ENCODE measurements at places on chromosomes 12 and 14.

DNA sequence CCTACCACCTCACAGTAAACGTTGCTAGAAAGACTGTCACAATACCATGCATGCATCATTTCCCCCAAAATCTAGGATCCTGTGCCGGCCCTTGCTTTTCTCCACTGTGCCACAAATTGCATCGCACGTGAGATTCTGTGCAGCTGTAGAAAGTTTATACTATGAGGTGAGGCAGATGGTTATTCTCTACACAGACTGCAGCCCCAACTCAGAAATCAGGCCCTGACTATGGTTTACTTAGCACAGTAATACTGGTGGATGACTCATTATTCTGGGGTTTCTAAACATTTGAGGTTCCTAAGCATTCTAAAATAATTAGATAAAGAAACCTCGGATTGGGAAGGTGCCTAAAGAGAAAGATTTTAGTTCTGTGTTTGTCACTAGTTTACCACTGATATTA, 163.8 kb upstream of the CCDC198 start:
- DNase-seq = no peak

- DNase-seq = no peak
Observed at GRCh38 chr12:113684908-113685782, 213.5 kb upstream of the LHX5 start.

GRCh38 chr12:106150555-106150954, 11.8 kb upstream of the NUAK1 start:
- DNase-seq = no peak

GRCh38 chr12:21527451-21528180, 1.5 kb downstream of the SPX start:
- DNase-seq = peak; percentile 6

DNA sequence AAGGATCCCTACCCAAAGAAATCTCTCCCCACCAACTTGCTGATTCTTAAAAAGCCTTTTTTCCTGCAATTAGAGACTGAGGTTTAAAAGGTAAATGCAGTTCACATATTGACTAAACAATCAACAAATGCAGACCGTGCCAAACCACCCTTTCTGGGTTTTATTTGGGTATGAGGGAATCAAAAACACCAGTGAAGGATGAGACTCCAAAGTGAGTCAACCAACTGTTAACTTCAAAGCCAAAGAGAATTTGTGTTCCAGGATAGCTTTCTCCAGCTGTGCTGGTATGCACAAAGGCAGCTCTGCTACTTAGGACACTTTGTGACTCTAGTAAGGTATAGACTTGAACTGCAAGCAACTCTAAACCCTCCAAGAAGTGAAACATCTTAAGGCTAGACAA, 39.4 kb downstream of the RPS29 start:
- DNase-seq = no peak

DNA sequence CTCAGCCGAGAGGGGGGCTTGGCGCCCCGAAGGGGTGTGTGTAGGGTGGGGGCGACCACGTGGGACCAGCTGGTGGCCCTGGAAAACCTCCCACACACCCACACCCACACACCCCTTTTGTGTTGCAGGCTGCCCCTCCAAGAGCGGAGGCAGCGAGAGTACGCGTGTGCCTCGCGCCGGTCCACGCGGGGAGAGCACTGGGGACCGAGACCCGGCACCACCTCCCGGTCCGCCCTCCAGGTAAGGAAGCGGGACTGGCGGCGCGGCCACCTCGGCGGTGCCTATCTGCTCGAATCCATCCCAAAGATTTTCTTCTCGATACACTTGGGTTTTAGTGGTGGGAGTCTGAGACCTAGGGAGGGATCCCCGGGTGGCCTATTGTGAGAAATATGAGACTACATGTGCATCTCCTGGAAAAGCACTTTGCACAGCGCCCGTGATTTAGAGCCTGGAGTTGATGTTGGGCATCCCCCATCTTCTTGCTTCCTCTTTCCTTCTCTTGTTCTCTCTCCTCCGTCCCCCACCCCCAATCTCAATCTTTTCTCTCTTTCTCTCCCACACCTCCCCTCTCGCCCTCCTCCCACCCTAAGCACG, 393 bp downstream of the SYT1 start:
- no peak for DNase-seq

DNA sequence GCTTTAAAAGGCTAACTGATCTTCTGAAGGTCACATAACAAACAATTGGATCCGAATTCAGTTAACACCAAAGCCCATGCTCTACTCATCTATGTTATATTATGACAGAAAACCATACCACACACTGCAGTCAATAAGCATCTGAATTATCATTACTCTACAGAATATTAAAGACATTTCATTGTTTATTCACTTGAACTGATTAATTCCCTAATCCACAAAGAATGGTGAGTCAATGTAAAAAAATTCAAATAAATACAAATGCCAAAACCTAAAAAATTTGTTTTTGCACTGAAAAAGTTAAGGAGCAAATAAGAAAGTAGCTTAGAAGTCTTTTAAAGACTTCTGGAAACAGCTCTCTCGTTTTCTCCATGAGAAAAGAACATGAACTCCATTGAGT, 13.7 kb downstream of the NID2 start:
- no peak for DNase-seq

DNA sequence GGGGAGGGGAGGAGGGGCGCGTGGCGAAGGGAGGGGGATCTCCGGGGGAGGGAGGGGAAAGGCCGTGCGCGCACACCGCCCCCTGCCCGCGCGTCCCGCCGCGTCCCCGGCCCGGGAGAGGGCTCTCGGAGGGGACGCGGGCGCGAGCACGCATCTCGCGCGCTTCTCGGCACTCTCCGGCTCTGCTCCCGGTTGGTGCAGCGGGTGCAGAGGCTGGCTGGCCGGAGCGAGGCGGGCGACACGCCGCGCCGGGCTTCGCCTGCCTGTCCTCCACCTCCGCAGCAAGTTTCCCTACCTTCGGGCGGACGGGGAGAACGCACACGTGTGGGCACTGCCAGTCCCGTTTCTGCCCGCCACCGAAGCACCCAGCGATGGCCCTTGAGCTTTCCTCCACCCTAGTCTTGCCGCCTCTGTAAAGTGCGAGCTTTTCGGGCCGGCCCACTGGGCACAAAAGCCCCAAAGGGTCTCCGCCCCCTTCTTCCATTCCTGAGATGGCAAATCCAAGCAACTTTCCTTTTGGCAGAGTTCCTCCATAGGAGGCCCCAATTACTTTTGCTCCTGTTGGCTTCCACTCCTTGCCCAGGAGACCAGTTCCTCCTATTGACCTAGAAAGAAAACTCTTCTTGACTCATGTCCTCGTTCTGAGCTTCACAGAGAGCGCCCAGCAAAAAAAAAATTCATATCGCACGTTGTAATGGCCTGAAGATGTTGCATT, 363 bp upstream of the CSAD start:
- DNase-seq = no peak

DNA sequence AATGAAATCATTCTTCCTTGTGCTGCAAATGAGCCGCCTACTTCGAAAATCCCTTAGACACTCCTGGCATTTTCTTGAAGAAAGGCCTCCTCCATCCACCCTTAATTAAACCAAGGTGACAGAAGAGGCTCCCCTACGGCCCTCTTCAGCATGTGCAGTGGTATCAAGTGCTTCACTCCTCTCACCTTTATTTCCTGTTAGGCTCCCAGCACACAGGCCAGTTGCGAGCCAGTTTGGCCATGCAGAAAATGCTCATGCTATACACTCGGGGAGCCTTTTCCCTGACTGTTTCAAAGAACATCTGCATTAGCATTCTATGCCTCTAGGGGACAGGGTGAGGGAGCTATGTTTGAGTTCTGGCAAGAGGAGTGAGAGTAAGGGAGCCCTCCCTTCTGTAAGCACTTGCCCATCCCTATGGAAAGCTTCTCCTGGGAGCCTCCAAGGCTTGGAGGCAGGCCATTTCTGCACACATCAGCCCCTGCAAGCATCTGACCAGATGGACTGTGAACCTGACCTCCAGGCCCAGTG, 291.5 kb downstream of the RPS29 start:
- no peak for DNase-seq

DNA sequence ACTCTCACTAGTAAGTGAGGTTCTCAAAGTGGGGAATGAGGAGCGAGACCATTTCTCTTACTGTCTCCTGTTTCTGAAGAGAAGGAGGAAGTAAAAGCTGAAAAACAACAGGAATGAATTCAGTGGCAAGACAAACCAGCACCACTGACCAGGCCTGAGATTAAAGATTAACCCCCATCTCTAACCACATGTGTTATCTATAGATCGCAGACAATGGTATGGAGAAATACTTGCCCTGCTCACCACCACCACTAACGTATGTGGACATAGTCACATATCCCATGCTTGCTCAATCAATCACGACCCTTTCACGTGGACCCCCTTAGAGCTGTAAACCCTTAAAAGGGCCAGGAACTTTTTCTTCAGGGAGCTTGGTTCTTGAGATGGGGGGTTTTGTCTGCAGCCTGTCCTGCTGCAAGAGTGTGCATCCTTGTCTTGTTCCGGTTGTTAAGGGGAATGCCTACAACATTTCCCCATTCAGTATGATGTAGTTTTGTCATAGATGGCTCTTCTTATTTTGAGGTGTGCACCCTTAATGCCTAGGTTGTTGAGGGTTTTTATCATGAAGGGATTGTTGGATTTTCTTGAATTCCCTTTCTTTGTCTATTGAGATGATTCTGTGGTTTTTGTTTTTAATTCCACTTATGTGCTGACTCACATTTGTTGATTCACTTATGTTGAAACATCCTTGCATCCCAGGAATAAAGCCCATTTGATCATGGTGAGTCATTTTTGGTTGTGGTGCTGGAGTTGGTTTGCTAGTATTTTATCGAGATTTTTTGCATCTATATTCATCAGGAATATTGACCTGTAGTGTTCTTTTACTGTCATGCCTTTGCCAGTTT, 698.8 kb upstream of the LMO3 start:
- no peak for DNase-seq

DNA sequence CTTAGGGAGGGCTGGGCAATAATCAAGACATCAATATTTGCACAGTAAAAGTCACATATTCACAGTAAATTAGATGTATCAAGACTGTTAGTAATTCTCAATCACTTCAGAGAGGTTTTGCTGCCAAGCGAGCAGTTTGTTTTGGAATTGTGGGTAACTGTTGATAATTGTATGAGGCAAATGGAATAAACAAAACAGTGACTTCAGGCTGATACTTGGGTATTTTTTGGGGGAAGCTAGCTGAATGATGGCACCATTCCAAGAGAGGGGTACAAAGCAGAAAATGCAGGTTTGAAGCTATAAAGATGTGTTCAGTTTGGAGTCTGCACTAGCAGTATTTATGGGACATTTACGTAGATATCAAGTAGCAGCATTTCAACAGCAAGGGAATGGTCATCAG, 232.8 kb upstream of the ATP2B1 start:
- DNase-seq = no peak

DNA sequence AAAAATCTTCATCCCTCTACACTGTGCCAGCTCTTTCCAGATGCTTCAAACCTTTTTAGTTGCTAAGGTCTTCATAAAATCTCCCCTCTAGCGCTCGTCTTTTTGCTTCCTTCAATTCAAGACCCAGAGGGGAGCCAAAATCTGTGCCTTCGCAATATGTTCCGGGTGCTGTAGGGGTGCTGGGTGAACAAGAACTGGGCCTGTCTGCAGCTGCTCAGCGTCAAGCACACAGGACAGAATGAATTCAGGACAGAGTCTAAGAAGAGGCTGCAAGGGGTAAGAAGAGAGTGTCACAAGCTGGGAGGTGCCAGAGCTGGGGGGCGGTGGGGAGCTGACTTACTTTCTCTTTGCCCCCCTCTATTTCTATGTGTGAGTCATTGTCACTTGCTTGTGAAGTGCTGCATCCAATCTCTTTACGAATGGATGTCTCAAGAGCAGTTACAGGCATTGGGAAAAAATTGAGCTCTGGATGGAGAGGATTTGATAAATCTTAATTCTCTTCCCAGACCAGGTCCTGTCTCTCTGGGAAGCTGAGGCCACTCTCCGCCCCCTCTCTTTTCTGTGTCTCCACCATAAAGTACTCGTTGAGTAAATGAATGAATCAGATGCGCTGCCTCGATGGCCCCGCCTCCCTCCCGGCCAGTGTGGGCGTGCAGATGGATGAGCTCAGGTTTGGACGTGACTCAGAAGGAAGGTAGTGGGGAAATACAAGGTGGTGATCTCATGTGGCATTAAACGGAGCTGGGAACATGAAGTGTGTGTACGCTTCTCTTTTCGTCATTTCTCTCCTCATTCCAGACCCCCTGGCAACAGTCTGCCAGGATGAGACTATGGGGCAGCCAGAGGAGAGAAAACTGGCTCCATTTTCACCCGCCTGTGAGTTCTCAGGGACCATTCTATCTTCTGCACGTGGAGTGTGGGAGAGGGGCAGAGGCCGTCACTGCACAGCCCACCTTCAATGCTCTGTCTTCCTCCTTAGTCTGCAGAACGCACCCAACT, 91.3 kb downstream of the TSPAN9 start:
- no peak for DNase-seq

- DNase-seq = no peak
Observed at GRCh38 chr12:66065641-66066136, 64.9 kb downstream of the LLPH start.

- no peak for DNase-seq
Observed at GRCh38 chr12:1946296-1946695, 27.8 kb upstream of the CACNA2D4 start.
